T1000 (cell line): ENCODE measurements at places on chromosomes 2 and 18.

GRCh38 chr2:9739531-9739964 lies 103.7 kb upstream of the TAF1B start:
- no peak for DNase-seq

- no peak for DNase-seq
Observed at GRCh38 chr2:229849073-229849472, 72.7 kb downstream of the TRIP12 start.

DNA sequence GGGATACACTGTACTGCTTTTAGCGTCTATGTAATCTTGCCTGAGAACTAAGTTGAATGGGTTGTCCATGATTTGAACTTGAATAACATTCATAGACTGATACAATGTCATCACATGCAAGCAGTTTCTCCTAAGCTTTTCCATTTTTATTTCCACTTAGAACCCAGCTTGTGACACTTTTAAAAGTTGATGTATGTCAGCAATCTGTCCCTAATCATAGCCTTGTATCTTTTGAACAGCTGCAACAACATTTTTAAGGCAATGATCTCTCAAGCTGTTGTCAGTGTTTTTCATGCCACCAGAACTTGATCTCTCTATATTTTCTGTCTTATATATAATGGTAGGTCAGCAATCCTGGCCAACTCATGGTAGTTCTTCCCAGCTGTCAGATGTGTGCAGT lies 185.0 kb downstream of the DOK6 start:
- no peak for DNase-seq

GRCh38 chr2:137969418-137969765 lies 5.1 kb downstream of the HNMT start:
- DNase-seq = peak; percentile 3

GRCh38 chr18:44798433-44799048 lies 117.9 kb downstream of the SETBP1 start:
- no peak for DNase-seq

- DNase-seq = no peak
Observed at GRCh38 chr18:8416212-8417019, 192.8 kb upstream of the RAB12 start.

DNA sequence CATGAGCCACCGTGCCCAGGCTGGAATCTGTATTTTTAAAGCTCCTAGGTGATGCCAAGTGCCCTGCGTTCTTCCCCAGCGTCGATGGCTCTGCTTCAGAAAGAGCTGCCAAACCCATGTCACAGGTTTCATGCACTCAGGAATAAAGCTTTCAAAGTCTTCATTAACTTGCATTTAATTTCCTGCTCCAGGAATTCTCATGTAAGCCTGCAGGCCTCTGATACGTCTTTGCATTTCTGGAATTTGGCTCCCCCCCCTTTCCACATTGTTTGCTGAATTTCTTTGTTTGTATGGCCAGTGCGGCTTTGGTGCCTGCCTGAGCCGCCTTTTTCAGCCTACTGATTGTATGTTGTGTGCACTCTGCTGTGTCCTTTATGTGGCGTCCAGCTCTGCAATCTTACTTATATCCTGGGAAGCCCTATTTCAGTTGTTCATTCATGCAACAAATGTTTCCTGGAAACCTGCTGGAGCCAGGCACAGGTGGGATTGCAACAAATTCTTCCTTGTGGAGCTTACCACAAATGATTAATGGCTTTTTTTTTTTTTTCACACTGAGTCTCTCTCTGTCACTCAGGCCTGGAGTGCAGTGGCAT lies 17.9 kb upstream of the OTOF start:
- no peak for DNase-seq

GRCh38 chr18:76491473-76491775 lies 3.6 kb downstream of the ZNF516 start:
- no peak for DNase-seq

GRCh38 chr18:30632071-30632698 lies 410.4 kb downstream of the DSC3 start:
- DNase-seq = no peak

DNA sequence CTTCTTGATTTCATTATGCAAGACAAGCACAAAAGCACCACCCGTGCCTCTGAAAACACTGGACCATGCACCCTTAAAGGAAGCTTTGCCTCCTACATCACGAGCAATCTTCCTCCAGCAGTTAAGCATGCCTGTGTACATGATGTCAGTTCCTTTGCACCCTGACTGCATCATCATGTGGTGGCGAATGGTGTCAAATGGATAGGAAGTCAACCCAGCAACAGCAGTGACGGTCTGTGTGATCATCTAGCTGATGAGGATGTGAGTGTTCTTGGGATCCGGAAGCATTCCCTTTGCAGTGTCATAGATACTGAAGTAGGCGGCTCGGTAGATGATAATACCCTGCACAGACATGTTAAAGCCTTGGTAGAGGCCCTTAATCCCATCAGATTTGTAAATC lies 240.7 kb upstream of the FAM98A start:
- DNase-seq = no peak

GRCh38 chr18:44671914-44672313 lies 8.8 kb upstream of the SETBP1 start:
- DNase-seq = no peak

DNA sequence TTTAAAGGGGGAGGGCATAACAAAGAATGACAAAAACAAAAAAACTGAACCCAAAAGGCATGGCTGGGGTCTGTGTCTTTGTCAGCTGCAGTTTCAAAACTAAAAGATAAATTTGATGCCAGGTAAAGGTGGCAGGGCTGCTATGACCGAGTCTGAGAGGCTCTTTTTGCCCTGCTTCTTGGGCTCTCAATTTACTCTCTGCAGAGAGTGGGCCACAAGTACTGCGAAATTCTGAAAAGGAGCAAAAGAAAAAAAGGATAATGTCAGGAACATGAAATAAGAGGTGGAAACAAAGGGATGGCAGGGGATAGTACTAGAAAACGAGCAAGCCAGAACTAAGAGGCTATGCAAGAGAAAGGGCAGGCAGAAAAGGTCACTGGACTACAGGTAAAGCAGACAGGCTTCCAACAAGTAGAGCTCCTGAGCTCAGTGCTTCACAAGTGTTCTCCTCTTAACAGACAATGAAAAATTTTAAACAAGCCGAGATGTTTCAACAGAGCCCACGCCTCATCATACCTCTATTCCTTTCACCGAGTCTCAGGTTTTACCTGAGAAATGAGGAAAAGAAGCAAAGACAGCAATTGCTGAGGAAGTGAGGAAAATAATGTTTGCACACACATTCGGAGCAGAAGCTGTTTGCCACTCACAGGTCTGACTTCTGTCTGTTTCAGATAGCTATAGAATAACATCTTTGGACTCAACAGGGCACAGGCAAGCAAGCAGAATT lies 7.3 kb downstream of the IRS1 start:
- no peak for DNase-seq

DNA sequence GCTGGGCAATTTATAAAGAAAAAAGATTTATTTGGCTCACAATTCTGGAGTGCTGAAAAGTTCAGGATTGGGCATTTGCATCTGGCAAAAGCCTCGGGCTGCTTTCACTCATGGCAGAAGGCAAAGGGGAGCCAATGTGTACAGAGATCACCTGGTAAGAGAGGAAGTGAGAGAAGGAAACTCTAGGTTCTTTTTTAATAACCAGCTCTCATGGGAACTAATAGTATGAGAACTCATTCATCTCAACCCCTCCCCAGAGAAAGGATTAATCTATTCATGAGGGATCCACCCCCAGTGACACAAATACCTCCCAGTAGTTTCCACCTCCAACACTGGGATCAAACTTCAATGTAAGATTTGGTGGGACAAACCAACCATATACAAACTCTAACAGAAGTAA lies 129.0 kb downstream of the EVA1A start:
- DNase-seq = no peak

DNA sequence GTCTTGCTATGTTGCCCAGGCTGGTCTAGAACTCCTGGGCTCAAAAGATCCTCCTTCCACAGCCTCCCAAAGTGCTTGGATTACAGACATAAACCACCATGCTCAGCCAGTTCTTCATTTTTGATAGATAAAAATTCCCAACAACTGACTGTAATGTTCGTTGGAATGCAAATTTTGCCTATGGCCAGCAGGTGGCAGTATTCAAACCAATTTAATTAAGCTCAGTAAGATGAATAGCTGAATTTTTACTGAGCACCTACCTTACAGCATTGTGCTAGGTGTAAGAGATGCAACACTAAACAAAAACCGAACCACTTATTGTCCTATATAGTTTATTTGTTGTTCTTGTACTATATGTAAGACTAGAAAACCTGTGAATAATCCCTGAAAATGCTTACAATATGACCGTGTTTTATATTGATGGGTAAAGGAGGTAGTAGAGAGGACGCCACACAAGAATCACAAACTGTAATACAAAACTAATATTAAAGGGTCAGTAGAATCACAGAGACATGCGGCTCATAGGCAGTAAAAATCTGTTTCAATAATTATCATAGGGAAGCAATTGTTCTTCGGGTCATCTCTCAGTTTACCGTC lies 8.2 kb upstream of the TMEM182 start:
- no peak for DNase-seq

- no peak for DNase-seq
Observed at GRCh38 chr2:69545477-69545932, 98.0 kb downstream of the AAK1 start.

DNA sequence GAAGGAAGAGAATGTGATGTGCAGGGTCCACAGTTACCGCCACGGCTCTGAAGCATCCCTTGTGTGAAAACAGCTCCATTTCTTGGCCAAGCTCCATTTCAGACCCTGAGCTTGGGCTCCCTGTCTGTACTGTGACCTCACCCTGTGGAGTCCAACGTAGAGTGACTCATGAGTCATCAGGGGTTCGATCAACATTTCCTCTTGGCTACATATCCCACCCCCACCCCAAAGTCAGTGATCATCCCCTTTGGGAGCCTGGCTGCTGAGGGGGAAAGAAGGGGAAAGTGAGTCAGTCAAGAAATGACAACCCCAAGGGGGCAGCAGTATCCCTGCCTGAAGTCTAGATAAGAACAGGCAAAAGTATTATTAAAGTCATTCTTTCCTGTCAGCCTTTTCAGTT lies 62.2 kb downstream of the PAPOLG start:
- DNase-seq = no peak

- DNase-seq = no peak
Observed at GRCh38 chr18:32598144-32598543, 127.5 kb upstream of the GAREM1 start.

DNA sequence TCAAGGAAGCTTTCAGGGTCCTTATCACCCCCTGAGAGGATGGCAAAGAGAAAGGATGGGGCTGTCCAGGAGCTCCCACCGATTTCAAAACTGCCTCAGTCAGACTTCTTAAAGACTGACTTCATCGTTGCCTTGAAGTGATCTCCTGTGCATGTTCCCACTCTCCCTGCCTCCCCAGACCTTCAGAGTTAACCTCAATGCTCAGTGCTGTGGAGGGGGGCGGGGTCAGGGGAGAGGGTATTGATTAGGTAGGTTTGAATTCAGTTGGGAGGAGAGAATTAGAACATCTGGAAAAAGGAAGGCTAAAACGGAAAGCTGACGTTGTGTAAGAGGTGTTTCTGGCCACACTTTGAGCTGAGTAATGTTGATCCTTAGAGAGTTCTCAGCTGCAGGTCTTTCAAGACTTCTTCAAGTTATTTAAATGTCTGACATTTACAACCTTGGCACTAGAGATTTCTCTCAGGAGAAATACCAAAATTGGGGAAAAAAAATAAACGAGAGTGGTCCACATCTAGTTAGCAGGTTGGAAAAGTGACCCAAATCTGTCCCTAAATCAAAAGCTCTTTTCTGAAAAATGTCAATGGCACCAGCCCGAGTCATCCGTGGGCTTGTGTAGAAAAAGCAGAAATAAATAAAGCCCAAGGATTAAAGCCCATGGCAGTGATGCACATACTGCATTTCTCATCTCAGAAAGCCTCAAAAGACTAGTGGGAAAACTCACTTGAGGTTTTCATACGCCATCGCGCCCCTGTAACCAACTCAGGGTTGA lies 134.7 kb upstream of the EPAS1 start:
- no peak for DNase-seq
